ENCODE measurements at places on chromosomes 3 and 15.
A peak's percentile ranks its signal among the peaks of the same experiment; 100 is the strongest.

GRCh38 chr3:46871222-46871621 is 6.3 kb upstream of the PTH1R start:
- DNase-seq = no peak

DNA sequence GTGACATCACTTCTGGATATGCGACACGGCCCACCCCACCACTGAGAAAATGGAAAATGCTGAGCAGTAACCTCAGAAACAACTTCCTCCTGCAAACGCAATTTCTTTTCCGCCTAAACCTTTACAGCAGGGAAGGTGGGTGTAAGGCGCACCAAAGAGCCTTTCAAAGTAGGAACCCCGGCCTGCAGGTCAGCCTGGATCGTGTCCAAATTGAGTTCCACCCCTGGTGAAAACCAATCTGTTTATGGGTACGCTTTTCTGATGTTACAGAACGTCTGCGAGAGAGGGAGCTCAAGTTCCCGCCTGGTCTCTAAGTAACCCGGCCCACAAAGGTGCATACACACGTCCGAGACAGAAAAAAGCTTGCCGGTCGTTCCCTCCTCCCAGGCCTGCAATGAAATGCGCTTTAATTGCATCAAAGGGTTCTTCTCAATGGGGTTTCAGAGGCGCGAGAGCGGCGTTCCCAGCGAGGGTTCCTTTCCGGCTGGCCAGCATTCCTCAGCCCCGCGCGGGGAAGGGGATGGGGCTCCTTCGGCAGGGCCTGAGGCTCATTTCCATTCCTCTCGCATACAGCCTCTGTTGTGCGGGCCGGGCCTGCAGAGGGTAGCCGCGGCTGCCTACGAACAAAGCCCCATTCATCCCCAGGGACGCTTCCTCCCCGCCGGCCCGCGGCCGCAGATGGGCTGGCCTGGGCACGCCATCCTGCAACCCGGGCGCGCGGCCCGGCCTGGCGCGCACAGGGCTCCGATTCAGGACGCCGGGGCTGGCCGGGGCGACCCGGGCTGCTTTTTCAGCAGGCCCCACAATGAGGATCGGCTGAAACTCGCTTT is 138.1 kb downstream of the TMCO5A start:
- no peak for DNase-seq

- DNase-seq = no peak
Observed at GRCh38 chr3:192188218-192188835, 539.0 kb downstream of the FGF12 start.

- no peak for DNase-seq
Observed at GRCh38 chr3:115713284-115713683, 90.0 kb downstream of the GAP43 start.

DNA sequence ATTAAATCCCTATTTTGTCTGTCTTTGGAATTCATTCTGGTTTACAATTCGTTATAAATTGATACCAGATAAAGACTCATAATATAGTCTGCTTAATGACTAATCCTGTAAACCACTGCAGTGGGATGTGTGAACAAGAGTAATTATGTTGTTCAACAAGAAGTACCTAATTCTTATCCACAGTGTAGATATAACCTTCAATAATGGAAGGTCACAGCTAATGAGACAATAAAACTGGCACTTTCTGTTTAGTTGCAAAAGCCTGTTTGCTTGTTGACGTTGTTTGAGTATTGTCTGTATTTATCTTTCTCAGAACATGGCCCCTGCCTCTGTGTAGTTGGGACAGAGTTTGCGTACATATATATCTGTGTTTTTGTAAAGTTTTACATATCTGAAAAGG is 26.7 kb downstream of the PIAS1 start:
- peak; percentile 15 for DNase-seq

DNA sequence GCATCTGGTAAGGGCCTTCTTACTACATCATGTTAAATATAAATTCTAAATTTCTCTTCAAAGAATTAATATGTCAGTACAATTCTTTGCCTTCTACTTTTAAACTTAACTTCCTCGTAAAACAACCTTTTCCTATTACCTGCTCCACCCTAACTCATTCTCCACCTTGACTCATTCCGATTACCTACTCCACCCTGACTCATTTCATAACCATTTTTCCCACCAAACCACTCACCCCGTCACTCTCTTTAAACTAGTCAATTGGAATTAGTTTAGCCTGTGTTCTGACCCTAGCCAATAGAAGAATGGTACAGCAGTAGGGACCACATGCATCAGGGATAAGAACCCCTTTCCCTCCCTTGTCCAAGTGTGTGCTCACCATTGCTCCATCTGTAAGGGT is 65.6 kb downstream of the PLSCR2 start:
- DNase-seq = no peak

DNA sequence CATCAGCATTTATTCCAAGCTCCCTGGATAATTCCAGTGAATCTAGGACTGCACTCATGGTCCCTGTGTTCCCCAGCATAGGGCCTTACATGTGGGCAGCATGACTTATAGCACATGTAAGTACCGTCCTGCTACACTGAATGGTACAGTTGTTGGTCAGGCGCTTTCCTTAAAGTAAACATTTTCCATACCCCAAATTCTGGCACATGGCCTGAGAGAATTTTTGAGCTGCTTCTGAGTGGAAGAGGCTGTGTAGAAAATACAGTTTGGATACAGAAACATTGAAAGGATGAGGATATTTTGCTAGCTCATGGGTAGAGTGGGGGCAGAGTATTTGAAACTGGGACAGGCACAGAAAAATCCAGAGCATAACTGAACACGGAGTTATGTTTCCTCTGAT is 27.6 kb downstream of the CORO2B start:
- no peak for DNase-seq

DNA sequence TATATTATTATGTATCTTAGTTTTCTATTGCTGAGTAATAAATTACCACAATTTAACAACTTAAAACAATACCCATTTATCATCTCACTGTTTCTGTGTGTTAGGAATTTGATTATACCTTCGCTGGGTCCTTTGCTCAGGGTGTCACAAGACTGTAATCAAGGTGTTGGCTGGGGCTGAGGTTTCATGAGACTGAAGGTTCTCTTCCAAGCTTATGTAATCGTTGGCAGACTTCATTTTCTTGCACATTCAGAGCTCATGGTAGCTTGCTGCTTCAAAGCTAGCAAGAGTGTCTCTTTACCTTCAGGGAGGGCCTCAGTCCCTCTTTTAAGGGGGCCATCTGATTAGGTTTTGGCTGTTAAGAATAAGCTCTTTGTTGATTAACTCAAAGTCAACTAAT is 293.1 kb downstream of the POLQ start:
- DNase-seq = no peak

GRCh38 chr3:30604558-30604957 is 1.8 kb upstream of the TGFBR2 start:
- DNase-seq = no peak

- DNase-seq = no peak
Observed at GRCh38 chr15:87746333-87746732, 510.2 kb downstream of the NTRK3 start.

DNA sequence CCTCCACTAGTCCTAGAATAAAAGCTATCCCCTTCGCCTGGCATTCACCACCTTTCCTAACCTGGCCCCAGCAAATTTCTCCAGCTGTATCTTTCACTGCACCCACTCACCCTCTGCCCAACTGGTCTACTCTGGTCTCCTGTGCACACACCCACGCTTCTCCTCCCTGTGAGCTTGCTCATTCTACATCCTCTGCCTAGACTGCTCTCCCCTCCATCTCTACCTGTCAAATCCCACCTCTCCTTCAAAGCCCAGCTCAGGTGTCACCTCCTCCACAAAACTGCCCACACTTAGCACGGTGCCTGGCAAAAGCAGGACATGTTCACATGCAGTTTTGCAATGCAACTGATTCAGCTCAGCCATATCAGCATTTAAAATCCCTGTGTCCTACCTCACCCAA is 45.8 kb upstream of the NTRK3 start:
- DNase-seq = no peak

- DNase-seq = no peak
Observed at GRCh38 chr3:37103103-37103808, 71.1 kb downstream of the LRRFIP2 start.

- DNase-seq = no peak
Observed at GRCh38 chr3:50574444-50574831, 5.1 kb downstream of the HEMK1 start.

- DNase-seq = no peak
Observed at GRCh38 chr15:39629371-39629770, 48.5 kb downstream of the THBS1 start.

GRCh38 chr15:23467110-23467600 is 20.1 kb upstream of the GOLGA6L2 start:
- no peak for DNase-seq

- no peak for DNase-seq
Observed at GRCh38 chr3:73255609-73256029, 194.2 kb downstream of the EBLN2 start.

- DNase-seq = peak; percentile 33
Observed at GRCh38 chr3:98521897-98522543, 682 bp downstream of the CLDND1 start.

- DNase-seq = no peak
Observed at GRCh38 chr15:40949756-40950207, 3.5 kb upstream of the CHAC1 start.

- DNase-seq = no peak
Observed at GRCh38 chr3:188083011-188083410, 70.9 kb upstream of the LPP start.

DNA sequence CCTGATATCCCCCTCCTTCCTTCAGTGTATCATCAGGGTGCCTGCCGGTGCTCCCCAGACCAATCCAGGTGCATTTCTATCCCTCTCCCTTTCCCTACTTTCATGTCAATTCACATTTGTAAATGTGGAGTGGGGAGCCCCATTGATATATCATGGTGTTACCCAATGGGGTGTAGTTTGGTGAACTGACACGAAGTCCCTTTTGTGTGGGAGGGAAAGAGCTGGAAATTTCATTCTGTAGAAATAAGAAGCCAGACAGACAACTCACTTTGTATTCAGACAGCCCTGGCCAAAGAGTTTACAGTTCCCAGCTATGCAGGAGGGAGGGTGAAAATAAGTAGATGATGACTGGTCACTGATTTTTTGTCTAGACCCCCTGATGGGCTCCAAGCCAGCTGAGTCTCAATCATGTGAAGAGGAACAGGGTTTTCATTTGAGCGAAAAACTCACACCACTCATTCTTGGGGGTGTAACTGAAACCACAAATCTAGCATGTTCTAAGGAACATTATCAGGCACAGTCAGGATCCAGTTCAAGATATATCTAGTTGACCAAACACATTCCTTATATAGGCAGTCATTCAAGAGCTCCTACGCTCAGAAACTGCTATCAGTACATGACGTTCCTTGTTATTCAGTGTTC is 58.9 kb downstream of the LMCD1 start:
- DNase-seq = no peak

GRCh38 chr3:189419683-189420082 is 211.5 kb upstream of the TP63 start:
- no peak for DNase-seq

GRCh38 chr3:159619341-159619885 is 369.2 kb upstream of the IL12A start:
- DNase-seq = peak; percentile 92

DNA sequence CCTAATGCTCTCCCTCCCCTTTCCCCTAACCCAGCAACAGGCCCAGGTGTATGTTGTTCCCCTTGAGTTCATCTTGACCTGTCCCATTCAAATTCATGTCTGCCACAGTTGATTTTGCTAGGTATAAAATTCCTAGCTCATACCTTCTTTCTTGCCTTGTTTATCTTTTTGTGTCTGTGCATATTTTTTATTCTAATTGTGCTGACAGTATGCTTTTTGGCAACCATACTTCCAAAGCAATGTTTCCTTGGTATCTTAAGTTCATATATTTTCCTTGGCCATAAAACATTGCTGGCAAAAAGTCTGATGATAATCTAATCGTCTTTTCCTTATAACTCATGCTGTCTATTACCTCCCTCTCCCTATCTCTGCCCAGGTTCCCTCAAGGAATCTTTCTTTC is 15.5 kb downstream of the LNP1 start:
- no peak for DNase-seq

GRCh38 chr3:134709076-134709475 is 58.3 kb upstream of the KY start:
- DNase-seq = no peak

- no peak for DNase-seq
Observed at GRCh38 chr15:92772626-92773244, 117.2 kb upstream of the FAM174B start.

DNA sequence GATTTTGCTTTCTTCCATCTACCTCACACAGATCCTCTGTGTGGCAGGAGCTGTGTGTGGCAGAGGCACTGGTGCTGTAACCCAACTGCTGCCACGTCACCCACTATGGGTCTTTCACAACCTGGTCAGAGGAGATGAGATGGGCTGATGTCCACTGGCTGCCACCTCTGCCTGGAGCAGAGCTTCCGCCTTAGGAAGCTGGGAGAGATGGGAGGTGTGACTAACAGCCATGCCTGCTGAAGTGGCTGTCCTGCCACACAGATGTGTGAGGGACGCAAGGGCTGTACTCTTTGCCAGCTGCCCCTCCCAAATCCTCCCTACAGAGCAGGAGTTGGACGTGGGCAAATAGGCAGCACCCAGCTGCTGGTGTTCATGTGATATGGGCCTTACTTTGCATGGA is 329.5 kb downstream of the GABRB3 start:
- DNase-seq = no peak

DNA sequence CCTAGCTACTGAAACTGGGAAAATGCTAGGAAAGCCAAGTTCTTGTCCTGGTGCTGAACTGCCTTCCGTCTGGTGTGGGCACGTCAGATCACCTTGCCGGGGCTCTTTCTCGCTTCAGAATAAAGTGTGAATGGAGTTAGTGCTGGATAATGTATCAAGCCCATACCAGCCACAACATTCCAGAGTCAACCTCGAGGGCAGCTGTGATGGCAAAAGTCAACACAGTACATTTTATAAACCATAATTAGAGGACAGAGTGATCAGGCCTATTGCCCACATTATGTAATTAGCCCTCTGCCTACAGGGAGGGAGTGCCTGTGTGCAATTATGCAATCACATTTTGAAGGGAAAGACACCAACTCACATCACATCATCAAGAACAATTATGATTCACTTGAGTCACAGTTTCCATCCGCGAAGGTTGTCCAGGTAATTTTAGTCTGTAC is 165.2 kb downstream of the RORA start:
- no peak for DNase-seq

DNA sequence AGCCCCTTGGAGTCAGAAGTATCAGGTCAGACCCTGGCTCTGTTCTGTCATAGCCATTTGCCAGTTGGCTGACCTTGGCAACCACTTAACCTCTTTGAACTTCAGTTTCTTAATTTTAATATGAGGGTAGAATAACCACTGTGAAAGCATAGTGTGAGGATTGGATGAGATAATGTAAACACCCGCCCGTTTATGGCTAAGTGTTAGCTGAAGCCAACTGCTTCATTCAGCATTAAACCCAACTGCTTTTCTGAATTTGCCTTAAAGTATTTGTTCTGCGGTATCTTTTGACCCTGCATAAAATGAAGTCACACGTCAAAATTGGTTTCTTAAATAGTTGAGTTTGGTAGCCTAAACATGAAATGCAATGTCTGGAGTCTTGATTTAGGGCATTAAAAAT is 121.5 kb upstream of the ABHD17C start:
- DNase-seq = no peak

GRCh38 chr3:57006179-57006657 is 54.2 kb upstream of the SPATA12 start:
- no peak for DNase-seq

Data from LNCaP clone FGC (cell line).